ENCODE measurements at places on chromosomes 11 and 22.

DNA sequence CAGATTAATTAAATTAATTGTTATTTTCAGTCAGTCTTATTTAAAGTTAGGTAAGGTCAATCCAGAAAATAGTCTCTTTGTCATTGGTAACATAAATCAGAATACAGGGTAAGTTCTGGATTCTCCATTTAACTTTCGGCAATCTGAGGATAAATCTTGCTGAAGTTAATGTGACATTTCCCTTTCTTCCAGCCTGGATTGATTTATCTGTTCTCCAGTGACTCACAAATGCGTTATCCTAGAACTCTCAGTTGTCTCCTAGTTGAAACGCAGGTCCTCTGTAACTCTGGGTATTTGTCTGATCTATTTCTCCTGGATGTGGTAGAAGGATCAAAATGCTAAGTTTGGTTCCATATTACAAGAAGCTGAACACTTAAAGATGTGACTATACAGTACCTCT, 21.0 kb downstream of the OR51E1 start:
- no peak for DNase-seq

DNA sequence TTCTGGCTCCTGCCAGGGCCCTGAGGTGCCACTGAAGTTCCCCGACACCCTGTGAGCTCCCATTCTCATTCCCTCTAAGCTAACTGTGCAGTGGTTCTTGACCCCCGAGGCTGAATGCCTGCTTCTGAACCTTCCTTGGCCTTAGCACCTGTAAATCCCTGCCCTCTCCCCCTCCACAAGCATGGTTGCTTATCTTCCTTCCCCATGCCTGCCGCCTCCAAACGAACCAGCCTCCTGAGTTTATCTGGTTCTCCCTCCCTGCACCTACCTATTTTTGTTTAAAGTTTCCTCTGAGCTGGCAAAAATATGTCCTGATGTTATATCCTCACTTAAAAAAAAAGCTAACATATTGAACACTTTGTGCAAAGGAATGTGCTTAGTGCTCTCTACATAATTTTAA, 33.9 kb downstream of the PPFIBP2 start:
- DNase-seq: no peak

GRCh38 chr11:80958987-80959386, 1518.2 kb upstream of the TENM4 start:
- no peak for DNase-seq

DNA sequence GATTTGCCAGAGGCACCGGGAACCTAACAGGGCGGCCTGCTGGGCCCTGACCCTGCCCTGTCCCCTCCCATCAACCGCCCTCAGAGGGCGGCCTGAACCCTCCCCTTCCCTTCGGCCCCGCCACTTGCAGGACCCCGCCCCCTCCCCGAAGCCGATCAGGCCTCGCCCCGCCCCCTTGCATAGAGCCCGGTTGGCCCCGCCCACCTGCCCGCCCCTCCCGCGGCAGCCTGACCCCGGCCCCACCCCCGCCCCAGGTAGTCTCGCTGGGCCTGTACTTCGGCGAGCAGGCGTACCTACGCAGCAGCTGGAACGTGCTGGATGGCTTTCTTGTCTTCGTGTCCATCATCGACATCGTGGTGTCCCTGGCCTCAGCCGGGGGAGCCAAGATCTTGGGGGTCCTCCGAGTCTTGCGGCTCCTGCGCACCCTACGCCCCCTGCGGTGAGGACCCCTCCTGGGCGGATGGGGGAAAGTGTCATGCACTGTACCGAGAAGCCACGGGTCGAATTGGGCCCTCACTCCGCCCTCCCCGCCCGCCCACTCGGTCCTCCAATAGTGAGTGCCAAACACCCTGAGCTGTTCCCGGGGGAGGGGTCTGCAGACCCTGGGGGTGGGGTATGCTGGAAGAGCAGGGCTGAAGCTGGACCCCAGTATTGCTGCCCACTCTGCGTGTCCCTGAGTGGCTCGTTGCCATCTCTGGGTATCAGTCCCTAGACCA, 94.1 kb downstream of the CACNA1I start:
- peak; percentile 17 for DNase-seq

GRCh38 chr11:1237851-1238250, 15.0 kb downstream of the MUC5B start:
- DNase-seq: no peak

GRCh38 chr11:79045018-79045799, 395.6 kb downstream of the TENM4 start:
- DNase-seq: no peak

DNA sequence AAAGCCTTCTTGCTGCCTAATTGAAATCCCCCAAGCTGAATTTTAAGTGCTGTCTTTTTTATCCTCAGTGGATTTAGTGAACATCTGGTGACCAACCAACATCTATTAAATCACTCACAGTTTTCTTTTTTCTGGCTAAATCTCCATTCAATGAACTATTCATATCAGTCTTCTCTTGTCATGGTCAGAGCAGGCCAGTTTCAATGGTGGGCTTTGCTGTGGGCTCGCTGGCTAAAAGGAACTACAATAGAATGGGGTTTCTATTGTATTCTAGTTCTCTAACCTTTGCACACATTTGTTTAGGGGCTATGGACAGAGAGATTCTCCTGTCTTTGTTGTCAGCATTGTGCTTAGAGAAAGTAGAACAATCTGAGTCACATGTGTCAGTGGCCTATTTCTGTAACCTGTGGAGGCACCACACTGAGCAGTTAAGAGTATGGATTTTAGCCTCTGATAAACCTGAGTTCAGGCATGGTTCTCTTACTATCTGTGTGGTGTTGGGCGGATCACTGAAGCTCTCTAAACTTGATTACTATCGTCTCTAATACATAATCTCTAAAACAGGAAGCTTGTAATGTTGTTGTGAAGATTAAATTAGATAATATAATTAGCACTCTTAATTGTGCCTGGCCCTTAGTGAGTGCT, 94.2 kb upstream of the CADM1 start:
- no peak for DNase-seq

GRCh38 chr11:9176136-9176535, 84.7 kb upstream of the SCUBE2 start:
- DNase-seq: no peak

GRCh38 chr11:72234514-72234830, 9.5 kb downstream of the PHOX2A start:
- DNase-seq: no peak

GRCh38 chr11:118213781-118214180, 11.0 kb downstream of the JAML start:
- DNase-seq: no peak

DNA sequence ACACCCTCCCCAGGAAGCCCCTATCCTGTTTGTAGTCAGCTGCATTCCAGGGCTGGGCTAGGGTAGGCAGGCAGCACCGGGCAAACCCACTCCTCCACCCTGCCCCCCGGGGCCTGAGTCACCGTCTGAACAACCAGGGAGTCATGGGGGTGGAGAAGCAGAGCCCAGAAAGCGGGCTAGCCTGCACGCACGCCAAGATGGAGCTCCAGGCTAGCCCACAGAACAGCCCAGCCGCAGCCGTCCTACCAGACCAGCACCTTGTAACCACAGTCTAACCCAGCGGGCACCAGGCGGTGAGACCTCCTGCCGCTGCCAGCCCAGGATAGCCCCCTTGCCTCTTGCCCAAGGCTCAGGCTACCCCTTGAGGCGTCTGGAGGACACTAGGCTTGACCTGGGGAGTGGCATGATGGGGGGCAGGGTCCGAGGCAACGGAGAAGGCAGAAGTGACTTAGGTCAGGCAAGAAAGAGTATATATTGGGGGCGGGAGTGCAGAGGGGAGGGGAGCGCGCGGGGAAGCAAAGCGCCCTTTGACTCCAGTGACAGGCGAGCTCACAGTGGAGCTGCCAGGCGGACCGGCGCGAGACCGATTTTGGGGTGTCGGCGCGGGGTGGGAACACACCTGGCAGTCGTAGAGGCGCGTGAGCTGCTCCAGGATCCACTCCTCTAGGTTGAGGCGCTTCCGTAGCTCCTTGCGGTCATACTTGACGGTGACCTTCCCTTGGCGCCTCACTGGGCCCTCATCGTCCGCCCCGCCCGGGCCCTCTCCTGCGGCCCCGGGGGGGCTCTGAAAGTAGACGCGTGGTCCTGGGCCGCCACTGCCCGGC, 734 bp downstream of the PPP1R14B start:
- peak; percentile 67 for DNase-seq

DNA sequence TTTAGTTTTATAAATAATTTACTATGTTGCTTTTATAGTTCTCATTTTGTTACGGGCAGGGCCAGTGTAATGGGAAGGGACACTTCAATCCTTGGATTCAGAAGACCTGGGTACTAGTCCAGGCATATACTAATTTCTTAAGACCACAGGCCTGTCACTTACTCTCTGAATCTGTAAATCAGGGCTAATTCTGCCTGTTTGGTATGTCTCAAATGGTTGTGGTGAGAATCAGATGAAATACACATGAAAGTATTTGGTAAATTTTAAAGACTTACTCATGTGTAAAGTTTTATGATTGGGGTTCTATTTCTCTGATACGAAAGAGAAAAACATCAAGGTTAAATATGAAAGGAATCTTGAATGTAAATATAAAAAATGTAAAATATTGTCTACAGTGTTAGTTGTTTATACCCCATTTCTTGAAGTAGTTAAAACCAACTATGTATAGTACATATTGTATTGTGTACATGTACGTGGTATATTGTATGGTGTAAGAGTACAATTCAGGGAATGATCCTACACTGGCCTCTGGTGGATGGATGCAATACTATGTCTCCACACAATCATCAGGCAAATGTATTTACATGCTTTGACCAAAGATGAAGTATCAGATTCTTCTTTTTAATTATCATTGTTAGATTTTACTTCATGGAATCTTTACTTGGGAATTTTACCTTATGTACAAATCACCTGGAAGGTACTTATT, 24.5 kb upstream of the RAG2 start:
- no peak for DNase-seq

- no peak for DNase-seq
These were observed 1461.2 kb downstream of the TBC1D22A start for GRCh38 chr22:48223488-48224190.

GRCh38 chr22:41647771-41648170, 26.7 kb downstream of the XRCC6 start:
- DNase-seq: no peak

- no peak for DNase-seq
These were observed 325.2 kb downstream of the MN1 start for GRCh38 chr22:27476318-27476717.

DNA sequence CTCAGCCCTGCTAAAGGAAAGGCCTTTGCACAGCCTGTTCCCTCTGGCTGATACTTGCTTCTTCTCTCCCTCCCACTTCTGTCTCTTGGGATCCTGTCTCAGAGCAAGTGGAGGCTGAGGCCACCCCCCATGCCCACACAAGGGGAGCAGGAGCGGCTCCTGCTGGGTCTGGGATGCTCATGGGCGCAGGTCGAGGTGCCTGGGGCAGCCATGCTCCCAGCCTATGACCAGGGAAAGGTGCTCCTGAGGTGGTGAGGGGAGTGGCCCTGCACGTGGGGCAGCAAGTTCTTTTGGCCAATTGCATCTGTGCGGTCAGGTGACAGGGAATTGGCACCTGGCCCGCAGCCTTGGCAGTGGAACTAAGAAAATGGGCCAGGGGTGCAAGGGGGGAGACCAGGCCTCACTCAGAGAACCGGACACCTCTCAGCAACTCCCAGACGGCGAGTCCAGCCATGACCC, 1.5 kb downstream of the MAPK11 start:
- no peak for DNase-seq

DNA sequence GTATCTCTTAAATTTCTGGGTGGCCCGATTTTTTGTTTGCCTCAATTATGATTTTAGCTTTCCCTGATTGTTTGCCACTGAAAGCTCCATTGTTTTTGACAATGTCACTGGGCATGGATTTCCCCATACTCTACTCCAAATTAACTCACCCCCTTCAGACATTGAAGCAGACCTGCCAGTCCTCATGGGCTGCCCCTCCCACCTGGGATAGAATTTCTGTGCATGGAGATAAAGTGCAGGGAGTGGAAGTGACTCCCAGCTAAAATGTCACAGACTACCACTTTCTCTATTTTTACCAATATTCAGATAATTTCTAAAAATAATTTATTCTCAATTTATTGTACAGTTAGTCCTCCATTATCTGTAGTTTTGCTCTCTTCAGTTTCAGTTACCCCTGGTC, 79.1 kb upstream of the CLPB start:
- no peak for DNase-seq

DNA sequence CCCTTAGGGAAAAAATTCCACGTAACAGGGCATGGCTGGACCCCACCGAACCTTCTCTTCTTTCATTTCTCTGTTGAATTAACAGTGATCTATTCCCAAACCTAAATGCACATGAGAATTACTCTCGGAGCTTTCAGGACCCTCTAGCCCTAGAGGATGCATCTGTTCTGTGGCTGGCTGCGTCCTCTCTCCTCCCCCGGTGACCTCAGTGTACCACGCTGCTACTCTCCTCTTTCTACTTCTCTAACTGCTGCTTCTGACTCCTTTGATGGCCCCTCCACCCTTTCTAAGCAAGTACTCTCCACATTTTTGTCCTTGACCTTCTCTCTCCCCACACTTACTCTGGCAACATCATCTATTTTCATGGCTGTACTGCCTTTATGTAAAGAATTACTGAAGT, 12.1 kb upstream of the APOA1 start:
- no peak for DNase-seq

DNA sequence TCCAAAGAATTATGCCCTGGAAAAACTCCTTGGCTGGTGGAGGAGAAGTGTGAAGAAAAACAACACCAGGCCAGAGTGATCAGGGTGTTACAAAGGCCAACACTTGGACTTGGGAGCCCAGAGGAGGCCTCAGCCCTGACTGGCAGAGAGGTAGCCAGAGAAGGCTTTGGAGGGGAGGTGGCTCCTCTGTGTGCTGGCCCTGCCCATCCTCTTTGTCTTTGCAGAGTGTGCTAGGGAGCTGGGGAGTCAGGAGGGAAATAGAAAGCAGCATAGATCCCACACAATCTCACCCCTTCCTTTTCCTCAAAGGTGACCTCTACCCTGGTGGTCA, 12.0 kb upstream of the P2RY6 start:
- DNase-seq: no peak

DNA sequence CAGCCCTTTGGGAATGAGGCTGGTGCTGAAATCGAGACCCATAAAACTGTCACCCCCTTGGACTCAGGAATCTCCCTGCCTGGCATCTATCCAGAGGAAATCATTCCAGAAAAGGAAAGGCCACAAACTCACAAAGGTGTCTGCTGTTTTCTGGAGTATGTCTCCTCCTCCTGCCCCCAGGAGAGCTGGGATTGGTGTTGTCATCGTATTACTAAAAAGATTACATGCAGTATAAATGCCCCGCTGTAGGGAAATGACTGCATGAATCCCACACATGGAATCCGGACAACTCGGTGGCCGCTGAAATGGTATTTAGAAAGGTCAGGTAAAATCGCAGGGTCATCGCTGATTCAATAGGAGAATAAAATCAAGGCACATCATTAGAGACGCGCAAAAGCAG, 18.9 kb upstream of the RFPL3 start:
- no peak for DNase-seq

- no peak for DNase-seq
These were observed 1231.7 kb downstream of the LRRC4C start for GRCh38 chr11:40227730-40228129.

Measured in stimulated activated CD4-positive, alpha-beta T cell treated with anti-CD3 and anti-CD28 coated beads, Interleukin-12 subunit alpha, Interleukin-12 subunit beta, amount 100 ng/mL, for 48 hours (primary cell).